ENCODE measurements at places on chromosomes 3 and 15.

- DNase-seq = no peak
Measured at GRCh38 chr3:58161435-58162398, 49.1 kb downstream of the DNASE1L3 start.

DNA sequence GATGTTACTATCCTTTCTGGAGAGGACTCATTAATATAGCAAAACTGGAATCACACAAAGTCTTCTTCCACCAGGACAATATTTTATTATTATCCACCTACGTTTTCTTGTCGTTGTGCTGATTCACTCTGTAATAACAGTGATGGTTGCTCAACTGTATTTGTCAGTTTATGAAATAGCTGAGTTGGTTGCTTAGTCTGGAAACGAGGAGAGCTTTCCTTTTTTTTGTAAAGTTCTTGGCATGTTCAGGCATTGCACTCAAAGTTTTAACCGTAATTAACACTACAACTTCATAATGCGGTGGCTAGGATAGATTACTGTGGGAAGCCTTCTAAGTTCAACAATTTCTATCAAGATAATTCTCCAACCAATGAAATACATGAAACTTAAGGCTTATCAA, 131.2 kb downstream of the RAP2B start:
- no peak for DNase-seq

- no peak for DNase-seq
Measured at GRCh38 chr3:62710751-62711150, 164.5 kb downstream of the CADPS start.

- no peak for DNase-seq
Measured at GRCh38 chr3:112167758-112168157, 34.7 kb upstream of the GCSAM start.

GRCh38 chr3:39531066-39531465, 63.6 kb downstream of the MOBP start:
- DNase-seq = no peak

DNA sequence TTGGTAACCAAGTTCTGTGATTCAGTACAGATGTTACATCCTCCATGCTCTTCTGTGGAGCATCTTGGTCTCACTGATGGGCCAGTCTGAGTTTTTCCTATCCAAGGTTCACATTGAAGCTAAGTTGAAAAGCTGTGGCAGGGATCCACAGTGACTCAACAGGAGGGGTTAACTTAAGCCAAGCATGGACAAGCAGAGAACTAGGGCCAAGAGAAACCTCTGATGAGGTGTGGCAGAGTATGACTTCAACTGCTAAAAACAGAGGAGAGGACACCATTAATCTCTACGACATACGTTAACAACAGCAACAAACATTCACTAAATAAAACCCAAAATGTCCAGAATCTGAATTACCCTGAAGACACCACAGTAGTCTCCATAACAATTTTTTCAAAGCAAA, 268.1 kb upstream of the UBE2E2 start:
- no peak for DNase-seq

DNA sequence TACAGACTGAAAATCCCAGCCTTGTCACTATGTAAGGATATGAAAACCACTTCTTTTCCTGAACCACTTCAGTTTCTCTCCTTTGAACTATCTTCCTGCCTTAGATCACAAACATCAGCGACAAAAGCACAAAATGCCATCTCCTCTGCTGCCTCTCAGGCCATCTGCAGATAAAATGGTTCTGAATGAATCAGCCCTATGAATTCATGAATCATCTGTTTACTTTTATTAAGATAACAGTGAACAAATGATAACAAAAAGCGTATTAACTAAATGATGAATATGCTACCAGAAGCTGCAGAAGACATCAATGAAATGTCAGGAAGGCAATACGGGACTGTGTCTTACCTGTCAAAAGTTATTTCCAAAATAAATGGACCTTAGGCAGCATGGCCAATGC, 928.1 kb downstream of the ROBO1 start:
- DNase-seq = no peak

GRCh38 chr3:127306361-127307111, 18.7 kb upstream of the PRR20G start:
- no peak for DNase-seq

- no peak for DNase-seq
Measured at GRCh38 chr3:187212196-187212545, 14.9 kb downstream of the RTP1 start.

DNA sequence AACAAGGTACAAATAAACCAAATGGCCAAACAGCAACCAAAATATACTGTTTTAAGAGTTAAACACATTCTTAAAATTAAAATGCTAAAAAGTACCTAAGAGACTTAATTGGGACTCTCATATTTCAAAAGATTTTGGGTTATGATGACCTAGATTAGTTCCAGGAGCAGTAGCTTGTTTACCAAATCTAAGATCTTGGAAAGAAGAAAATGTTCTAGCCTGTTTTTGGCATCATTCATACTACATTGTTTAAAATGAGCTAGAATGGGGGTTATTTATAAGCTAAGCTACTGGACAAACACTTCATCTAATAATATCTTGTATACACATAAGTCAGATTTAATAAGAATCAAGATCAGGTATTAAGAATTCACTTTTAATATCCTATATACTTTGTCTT, 22.8 kb downstream of the ATOSA start:
- no peak for DNase-seq

- peak; percentile 72 for DNase-seq
Measured at GRCh38 chr15:77083381-77084160, 12.7 kb upstream of the TSPAN3 start.

DNA sequence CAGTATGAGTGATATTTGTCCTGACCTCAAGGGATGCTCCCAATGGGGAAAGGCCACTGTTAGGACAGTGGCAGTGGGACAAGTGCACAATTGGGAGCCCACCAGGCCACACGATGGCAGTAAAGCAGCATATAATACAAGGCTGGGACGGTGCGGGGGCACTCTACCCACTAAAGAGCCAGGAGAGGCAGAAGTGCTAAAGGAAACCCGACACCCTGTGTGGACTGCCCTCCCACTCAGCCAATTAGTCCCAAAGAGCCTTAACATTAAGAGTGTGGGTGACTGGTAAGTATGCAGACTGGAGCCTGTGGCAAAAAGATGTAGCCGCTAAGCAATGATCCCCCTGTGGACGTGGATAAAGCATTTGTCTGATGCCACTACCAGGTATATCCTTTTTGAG, 8.2 kb upstream of the ZNF589 start:
- peak; percentile 73 for DNase-seq

DNA sequence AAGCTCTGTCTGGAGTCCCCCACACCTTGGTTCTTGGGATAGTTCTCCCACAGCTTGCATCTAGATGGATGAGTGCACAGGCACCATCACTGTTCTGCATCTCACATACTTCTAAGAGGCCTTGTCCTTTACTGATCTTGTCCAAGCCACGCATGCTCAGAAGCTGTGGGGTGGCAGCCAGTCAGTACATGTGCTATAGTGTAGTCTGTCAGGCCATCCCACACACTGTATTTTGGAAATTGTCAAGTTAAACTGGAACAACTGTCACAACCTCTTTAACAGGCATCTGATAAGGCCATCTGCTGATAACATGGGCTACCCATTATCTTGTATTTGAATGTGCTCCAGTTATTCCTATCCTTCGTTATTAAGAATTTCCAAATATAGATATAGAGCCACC, 296.5 kb upstream of the AZI2 start:
- no peak for DNase-seq

GRCh38 chr3:190514413-190515153, 698 bp downstream of the IL1RAP start:
- peak; percentile 51 for DNase-seq

- no peak for DNase-seq
Measured at GRCh38 chr3:120752865-120753264, 10.3 kb downstream of the GTF2E1 start.

DNA sequence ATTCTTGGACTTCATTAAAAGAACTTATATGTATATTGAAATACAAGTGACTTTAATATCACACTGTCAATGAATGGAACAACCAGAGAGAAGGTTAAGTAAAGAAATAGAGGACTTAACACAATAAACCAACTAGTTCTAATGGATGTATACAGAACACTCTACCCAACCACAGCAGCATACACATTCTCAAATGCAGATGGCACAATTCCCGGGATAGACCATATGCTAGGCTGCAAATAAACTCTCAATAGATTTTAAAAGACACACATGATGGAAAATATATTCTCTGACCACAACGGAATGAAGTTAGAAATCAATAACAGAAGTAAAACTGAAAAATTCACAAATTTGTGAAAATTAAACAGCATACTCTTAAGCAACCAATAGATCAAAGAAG, 214.3 kb upstream of the LINGO1 start:
- no peak for DNase-seq

DNA sequence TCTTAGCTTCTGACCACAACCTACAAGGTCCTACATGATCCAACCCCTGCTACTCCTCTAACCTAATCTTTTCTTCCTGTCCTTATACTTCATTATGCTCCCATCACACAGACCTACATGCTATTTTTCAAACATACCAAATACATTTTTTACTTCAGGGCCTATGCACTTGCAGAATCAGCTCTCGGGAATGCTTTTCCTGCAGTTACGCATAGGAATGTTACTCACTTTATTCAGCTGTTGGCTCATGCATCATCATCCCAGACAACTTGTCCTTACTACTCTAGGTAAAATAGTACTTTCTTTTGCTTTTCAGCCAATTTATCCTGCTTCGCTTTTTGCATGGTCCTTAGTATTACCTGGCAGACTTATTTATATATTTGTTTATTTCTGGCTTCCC, 105.6 kb downstream of the OXSM start:
- DNase-seq = no peak

GRCh38 chr3:48202632-48203031, 14.4 kb upstream of the CDC25A start:
- DNase-seq = no peak

DNA sequence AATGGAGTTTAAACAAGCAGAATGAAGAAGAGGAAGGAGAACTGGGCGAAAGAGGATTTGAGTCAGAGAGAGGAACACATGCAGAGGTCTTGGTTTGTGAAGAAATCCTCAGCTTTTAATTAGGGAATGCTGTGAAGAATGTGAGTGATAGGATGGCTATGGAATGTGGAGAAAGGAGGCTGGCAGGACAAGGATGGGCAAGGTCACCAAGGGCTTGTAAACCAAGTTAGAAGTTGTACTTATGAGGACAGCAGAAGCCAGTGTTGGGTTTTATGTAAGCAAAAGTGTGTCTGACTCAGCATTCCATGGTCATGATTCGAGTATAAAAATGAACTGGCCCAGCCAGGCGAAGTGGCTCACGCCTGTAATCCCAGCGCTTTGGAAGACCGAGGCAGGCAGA, 60.0 kb upstream of the IL12A start:
- no peak for DNase-seq

- no peak for DNase-seq
Measured at GRCh38 chr15:35020974-35021373, 32.9 kb upstream of the ZNF770 start.

DNA sequence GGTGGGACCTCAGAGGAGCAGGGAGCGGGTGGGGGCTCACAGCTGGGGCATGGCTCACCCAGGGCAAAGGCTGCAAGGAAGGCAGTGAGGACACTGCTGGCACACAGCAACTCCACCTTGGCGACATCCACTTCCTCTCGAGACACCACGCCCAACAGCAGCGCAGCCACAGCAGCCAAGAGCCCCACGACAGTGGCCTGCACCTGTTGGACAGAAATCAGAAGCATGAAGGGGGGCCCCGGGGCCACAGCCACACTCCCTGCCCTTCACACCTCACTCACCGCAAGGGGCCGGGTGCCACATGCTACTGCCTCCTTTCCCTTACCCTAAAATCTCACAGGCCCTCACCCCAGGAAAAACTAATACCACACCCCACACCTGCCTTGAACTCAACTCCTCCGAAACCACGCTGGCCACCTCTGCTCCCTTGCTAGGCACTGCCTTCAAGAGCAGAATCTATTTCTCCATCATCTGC, 57.3 kb downstream of the ROPN1B start:
- DNase-seq = no peak

GRCh38 chr15:37137221-37137620, 36.9 kb upstream of the MEIS2 start:
- DNase-seq = no peak

- DNase-seq = no peak
Measured at GRCh38 chr3:124168271-124168670, 176.3 kb upstream of the ROPN1 start.

GRCh38 chr15:56036546-56037067, 43.2 kb upstream of the NEDD4 start:
- DNase-seq = no peak

DNA sequence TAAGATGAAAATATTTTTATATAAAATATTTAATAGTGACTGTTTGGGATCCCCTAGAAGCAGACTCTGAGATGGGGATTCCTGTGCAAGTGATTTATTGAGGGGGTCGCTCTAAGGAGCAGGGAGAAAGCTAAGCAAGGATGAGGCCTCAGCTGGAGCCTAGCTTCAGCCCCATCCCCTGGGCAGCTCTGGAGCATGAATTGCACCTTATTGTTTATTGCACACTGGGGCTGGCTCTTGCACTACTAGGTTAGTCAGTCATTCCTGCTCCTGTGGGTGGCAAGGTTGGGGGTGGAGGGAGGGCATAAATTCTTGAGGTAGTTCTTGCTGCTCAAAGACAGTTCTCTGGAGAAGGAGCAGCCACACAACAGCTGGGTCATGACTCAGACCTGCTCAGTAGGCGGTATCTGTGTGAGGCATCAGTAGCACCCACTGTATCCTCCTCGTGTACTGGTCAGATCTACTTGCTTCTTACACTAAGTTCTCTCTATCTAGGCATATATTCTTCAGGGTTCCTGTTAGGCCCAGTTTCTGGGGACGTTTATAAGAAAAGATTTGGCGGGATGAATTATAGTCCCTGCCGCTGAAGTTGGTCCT, 27.2 kb upstream of the TNFSF10 start:
- DNase-seq = peak; percentile 94

- DNase-seq = no peak
Measured at GRCh38 chr3:16304061-16305010, 39.3 kb downstream of the OXNAD1 start.

- no peak for DNase-seq
Measured at GRCh38 chr15:63818191-63818590, 15.6 kb downstream of the HERC1 start.

- no peak for DNase-seq
Measured at GRCh38 chr3:35071772-35072171, 567.6 kb upstream of the ARPP21 start.

DNA sequence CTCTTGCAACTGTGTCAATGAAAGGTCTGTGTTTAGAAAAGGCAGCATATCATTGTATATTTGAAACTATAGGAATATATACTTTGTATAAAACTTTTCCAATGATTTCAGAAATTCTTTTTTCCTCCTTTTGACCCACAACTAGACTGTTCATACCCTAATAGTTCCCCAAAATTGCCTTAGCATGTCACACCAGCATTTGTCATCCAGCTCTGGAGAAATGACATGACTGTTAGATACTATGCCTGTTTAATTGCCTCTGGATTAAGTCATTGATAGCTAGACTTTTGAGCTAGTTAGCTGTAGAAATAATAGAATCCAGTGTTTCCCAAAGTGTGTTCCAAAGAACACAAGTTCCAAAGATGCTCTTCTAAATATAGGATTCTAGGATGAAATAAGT, 32.4 kb downstream of the B3GALNT1 start:
- no peak for DNase-seq

- no peak for DNase-seq
Measured at GRCh38 chr3:74332165-74332564, 282.3 kb downstream of the CNTN3 start.

- DNase-seq = no peak
Measured at GRCh38 chr3:82671466-82671865, 910.0 kb upstream of the GBE1 start.

- peak; percentile 22 for DNase-seq
Measured at GRCh38 chr15:60079210-60079609, 75.1 kb downstream of the FOXB1 start.

- no peak for DNase-seq
Measured at GRCh38 chr3:42668413-42668760, 14.9 kb downstream of the ZBTB47 start.

GRCh38 chr3:155745795-155746550, 1.1 kb upstream of the PLCH1 start:
- DNase-seq = no peak
